ENCODE measurements at places on chromosomes 12 and 14.
A peak's percentile ranks its signal among the peaks of the same experiment; 100 is the strongest.

- no peak for DNase-seq
Measured at GRCh38 chr14:94773655-94774343, 3.9 kb upstream of the GSC start.

GRCh38 chr12:26434299-26435068, 239.1 kb downstream of the SSPN start:
- DNase-seq: peak; percentile 9

DNA sequence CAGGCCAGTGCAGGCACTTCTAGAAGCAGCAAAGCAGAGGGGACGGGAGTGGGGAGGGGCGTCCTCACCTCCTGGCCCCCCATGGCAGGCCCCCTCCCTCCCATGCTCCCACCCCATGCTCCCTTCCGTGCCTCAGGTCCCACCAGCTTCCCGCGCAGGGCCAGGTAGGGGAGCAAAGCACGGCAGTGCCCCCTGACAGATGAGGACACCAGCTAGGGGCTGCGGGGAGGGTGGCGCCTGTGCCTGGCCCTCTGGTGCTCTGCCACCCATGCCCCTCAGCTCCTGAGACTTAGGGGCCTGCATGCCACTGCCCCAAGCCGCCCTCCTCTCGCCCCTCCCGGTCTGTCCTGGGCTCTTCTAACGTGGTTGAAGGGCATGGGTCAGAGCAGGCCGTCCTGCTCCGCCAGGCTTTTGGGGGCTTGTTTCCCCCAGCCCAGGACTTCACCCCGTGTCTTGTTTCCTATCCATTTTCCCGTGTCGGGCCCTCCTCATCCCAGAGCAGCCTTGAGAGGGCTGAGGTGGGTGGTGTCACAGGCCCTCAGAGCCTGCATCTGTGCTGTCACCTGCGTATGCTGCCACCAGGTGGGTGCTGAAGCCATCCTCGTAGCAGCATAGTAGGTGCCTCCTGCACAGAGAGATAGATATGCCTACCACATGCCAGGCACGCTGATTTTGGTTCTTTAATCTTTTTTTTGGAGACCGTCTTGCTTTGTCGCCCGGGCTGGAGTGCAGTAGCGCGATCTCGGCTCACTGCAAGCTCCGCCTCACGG, 10.2 kb downstream of the TRMT61A start:
- DNase-seq: no peak

GRCh38 chr12:111578276-111578970, 20.7 kb downstream of the ATXN2 start:
- DNase-seq: no peak

GRCh38 chr12:5480938-5481303, 49.0 kb downstream of the NTF3 start:
- DNase-seq: no peak

Data from CD4-positive, alpha-beta T cell treated with Interleukin-10 for 1 hour (primary cell).